ENCODE measurements at places on chromosomes 4 and X. TPM values are rescaled to one million over a fixed set of nuclear protein-coding genes. Genes with fewer than 3 reads are reported as not detected.

GRCh38 chr4:78691971-78692821 lies 84.0 kb upstream of the BMP2K start:
- DNase-seq = no peak

- DNase-seq = no peak
These were observed 15.6 kb upstream of the ASMTL start for GRCh38 chrX:1468250-1468772.

The USP11 gene
- total RNA-seq = 88.0 TPM

The H2BW1 gene
- total RNA-seq = not detected

The GLUD2 gene
- total RNA-seq = 2.8 TPM

The FSTL5 gene
- total RNA-seq = 3.3 TPM

GRCh38 chr4:140743194-140743931 lies 12.8 kb downstream of the TBC1D9 start:
- peak; percentile 60 for DNase-seq

The CLDN22 gene
- total RNA-seq = 0.31 TPM
